CD4-positive, alpha-beta T cell treated with Interleukin-1 beta for 1 hour (primary cell): ENCODE measurements at places on chromosomes 3 and 15.

DNA sequence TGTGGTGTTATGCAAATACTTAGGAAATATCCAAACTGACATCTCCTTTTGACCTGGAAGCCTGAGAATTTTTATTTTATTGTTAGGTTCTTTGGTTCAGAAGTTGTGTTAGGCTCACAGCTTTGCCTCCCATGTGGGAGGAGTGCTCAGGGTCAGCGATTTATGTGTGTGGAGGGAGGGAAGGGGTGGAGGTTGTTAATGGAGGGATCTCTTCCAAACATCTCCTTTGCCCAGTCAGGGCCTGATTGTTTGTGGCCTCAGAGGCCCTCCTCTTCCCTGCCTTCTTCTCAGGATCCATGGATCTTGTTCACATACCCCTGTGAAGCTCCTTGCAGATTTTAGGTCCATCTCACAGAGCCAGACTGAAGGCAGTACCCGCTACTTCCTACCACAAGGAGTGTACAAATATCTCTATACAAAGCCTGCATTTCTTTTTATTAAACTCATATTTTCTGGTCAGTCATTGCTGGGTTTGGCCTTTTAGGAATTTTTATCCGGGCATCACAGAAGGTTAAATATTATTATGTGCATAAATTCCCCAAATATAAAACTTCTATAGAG is 40.3 kb downstream of the BBX start:
- no peak for DNase-seq

DNA sequence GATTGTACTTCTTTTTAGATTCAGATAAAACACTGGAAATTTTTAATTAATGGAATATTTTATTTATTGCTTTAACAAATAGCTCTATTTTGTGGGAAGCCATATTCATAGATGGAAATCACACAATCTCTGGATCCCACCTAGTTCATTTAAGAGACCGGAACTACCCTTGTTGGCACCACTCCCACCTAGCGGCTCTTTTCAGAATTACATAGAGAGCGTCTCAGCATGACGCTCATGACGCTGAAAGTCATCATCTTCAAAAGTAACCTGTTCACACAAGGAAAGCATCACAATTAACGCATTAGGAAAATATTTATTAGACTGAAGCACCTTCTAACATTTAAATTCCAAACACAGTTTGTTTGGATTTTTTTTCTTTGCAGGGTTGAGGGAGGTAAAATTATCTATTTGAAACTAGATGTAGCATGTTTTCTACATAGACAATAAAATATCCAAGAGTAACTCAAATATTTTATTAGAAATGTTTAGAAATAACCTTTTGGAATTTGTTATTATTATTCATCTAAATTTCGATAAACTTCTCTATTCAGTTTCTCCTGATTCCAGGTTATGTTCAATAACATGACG is 214.9 kb upstream of the ARRDC4 start:
- DNase-seq = peak; percentile 2

- no peak for DNase-seq
These were observed 12.7 kb upstream of the SCN10A start for GRCh38 chr3:38828681-38829080.

GRCh38 chr3:190252080-190252479 is 70.2 kb downstream of the CLDN1 start:
- no peak for DNase-seq

DNA sequence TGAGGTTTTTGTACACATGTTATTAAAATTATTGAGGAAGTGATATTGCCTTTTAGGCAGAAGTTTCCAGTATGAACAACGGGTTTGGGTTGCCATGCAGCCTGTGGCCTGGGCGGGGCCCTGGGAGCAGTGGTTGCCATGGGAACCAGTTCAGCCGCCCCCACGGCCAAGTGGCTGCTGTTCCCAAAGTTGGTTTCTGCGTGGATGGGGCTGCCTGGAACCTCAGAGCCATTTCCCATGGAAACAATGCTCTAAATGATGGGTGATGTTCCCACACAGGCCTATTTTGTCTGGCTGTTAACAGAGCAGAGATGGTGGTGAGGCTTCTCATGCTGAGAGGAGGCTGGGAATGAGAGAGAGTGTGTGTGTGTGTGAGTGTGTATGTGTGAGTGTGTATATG is 19.5 kb downstream of the MRAS start:
- peak; percentile 68 for DNase-seq

DNA sequence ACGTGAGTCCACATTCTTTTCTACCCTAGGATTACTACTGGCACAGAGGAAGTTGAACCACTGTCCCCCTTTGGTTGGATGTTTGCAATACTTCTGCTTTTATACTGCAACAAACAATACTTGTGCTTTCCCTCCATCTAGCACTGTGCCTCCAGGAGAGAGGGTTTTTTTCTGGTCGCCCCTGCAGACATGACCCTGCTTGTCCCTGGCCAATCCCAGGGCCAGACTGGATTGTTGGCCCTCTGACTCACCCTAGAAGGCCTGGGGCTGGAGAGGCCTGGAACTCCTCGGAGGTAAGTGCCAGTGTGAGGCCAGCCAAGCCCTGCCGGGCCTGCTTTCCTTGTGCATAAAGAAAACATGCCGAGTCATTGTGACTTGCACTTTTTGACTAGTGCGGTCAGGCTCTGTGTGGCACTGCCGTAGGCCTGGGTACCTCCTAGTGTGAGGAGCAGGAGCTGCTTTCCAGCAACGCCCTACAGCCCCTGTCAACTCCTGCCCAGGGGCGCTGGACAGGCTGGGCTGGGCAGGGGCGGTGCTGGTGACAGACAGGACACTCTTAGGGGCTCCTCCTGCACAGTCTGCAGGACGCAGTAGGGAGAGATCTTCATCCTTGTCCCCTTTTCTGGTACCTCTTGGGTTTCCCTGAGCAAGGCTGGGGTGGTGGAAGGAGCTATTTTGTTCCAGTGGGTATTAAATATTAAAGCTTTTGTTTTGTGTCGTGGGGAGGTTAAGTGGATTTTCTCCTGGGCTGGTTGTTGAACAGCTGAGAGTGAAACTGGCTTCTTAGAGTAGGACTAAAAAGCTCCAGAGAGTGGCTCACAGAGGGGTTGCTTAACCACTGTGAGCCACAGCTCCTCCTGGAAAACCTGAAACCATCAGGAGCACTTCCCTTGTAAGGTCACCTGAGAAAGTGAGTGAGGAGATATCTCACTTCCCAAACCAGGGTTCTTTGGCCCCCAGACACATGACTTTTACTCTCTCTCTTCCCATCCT is 14.4 kb upstream of the TKT start:
- DNase-seq = peak; percentile 62
